ENCODE measurements at places on chromosomes 12 and 14. TPM values are rescaled to one million over a fixed set of nuclear protein-coding genes. Genes with fewer than 3 reads are reported as not detected.

The CCDC196 gene
- total RNA-seq = 1.9 TPM

The NABP2 gene
- 10.8 TPM for total RNA-seq

The TRPV4 gene
- total RNA-seq = 0.48 TPM

The TMEM253 gene
- not detected for total RNA-seq

The SAV1 gene
- total RNA-seq = 40.7 TPM

The E2F7 gene
- total RNA-seq = 1.7 TPM

The RNU4-1 gene
- under 0.01 TPM for total RNA-seq

The SPTB gene
- total RNA-seq = 25.0 TPM

The GPD1 gene
- 0.48 TPM for total RNA-seq

The CD63 gene
- total RNA-seq = 1,689 TPM

The LGR5 gene
- total RNA-seq = 4.1 TPM

All from umbilical cord (tissue), 2 donors.